AG08395 (cell line): ENCODE measurements at places on chromosomes 7 and 10.
A peak's percentile ranks its signal among the peaks of the same experiment; 100 is the strongest.

- no peak for DNase-seq
Observed at GRCh38 chr10:1335642-1336041, 279.5 kb downstream of the WDR37 start.

DNA sequence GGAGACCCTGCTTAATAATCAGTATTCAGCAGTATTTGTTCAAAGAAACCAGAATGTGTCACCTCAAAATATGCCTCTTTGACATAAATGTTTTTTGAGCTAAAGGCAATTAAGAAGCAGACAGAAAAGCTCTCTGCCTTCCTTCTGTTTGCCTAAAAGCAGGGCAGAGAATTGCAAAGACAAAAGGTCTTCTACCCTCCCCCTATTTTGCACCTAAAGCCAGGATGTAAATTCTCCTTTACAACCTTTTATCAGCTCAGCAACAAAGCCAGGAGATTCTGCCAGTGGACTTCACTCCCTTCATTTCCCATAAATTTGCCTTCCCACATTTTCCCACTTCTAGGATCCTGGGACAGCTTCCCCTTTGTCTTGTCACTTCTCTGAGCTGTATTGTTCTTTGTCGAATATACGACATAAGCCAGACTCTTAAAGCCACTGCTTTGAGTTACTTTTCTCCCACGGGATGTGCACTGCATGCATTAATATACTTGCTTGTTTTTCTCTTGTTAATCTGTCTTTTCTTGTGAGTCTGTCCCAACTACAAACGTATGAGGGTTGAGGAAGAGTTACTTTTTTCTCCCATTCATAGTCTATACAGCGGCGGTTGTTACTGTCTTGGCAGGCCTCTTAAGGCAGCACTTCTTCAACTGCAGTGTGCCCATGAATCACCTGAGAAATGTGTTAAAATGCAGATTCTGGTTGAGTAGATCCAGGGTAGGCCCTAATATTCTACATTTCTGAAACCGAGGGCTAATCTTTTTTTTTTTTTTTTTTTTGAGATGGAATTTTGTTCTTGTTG, 48.2 kb downstream of the ST8SIA6 start:
- DNase-seq = no peak

- DNase-seq = no peak
Observed at GRCh38 chr10:44956717-44957706, 2.6 kb upstream of the RASSF4 start.

- no peak for DNase-seq
Observed at GRCh38 chr10:25952857-25953256, 18.8 kb downstream of the MYO3A start.

GRCh38 chr7:81300753-81301152, 381.9 kb upstream of the SEMA3C start:
- no peak for DNase-seq

DNA sequence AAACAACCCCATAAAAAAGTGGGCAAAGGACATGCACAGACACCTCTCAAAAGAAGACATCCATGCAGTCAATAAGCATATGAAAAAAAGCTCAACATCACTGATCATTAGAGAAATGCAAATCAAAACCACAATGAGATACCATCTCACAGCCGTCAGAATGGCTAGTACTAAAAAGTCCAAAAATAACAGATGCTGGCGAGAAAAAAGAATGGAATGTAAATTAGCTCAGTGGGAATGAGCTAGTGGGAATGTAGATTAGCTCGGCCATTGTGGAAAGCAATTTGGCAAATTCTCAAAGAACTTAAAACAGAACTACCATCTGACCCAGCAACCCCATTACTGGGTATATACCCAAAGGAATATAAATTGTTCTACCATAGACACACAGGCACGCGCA, 287.0 kb downstream of the WDR37 start:
- DNase-seq = no peak

DNA sequence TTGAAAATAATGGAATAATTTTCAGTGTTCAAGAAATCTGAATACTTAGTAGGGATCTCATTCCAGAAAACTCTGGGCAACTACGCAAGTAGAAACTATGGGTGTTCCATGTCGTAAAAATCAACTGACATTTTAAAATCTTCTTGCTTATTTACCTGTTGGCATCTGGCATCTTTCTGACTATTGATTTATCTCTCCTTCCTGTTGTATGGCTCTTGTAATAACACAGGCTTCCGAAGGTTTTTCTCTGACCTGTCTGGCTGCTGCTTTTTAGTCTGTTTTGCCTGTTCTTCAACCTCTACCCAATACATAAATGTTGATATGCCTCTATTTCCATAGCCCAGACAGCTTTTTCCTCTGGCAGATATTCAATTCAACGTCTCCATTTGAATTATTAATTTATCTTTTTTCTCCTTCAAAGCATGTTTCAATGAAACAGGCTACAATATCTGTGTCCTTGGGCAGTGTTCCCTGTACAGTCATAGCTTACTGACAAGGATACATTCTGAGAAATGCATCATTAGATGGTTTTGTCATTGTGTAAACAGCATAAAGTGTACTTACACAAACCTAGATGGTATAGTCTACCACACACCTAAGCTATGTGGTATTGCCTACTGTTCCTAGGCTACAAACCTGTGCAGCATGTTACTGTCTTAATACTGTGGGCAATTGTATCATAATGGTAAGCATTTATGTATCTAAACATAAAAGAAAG, 105.9 kb upstream of the ETV1 start:
- DNase-seq = no peak

- peak; percentile 84 for DNase-seq
Observed at GRCh38 chr7:41148521-41148951, 554.4 kb downstream of the INHBA start.

GRCh38 chr10:69655124-69655867, 25.2 kb downstream of the FAM241B start:
- DNase-seq = no peak

GRCh38 chr7:41466760-41467384, 236.0 kb downstream of the INHBA start:
- DNase-seq = no peak

- DNase-seq = peak; percentile 92
Observed at GRCh38 chr7:92158660-92159575, 20.0 kb downstream of the LRRD1 start.

DNA sequence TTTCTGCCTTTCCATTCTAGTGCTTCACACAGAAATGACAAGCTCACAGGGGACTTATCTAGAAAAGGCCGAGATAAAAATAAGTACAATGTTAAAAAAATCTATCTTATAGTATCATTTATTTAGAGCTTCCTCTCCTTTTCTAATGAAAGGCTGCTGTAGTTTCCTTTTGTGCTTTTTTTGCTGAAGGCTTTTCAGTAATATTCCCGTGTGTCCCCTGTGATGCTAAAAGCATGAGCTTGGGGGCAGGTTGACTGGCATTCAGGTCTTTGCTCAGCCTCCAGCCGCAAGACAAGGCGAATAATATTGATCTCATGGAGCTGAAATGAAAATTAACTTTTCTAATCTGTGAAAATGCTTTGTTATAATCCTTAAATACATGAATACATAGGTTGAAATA, 143.0 kb downstream of the ST7 start:
- no peak for DNase-seq

DNA sequence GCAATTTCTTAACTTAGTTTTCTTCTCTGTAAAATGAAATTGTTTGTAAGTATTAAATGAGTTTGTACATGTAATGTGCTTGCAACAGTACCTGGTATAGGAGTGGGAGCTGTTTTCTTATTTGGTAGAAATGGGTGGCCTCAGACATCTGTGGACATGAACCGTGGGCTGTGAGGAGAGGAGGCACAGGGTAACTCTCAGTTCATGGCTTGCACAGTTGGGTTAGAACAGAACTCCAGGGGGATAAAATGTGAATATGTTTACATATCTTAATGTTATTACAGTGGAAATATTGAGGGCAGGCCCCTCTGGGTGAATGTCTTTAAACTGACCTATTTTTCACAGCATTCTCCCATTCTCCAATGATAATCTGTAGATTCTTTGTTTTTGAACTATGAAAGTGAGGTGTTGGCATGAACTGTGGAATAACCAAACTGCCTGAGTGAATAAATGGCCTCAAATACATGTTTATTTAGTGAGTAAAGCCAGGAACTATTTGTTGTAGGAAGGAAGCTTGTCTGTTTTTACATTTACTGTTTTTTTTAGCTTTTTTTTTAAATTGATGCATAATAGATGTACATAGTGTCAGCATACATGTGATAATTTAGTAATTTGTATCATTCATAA, 2.6 kb downstream of the ABCA13 start:
- DNase-seq = peak; percentile 26

GRCh38 chr10:114487815-114488536, 83.7 kb upstream of the AFAP1L2 start:
- DNase-seq = no peak

DNA sequence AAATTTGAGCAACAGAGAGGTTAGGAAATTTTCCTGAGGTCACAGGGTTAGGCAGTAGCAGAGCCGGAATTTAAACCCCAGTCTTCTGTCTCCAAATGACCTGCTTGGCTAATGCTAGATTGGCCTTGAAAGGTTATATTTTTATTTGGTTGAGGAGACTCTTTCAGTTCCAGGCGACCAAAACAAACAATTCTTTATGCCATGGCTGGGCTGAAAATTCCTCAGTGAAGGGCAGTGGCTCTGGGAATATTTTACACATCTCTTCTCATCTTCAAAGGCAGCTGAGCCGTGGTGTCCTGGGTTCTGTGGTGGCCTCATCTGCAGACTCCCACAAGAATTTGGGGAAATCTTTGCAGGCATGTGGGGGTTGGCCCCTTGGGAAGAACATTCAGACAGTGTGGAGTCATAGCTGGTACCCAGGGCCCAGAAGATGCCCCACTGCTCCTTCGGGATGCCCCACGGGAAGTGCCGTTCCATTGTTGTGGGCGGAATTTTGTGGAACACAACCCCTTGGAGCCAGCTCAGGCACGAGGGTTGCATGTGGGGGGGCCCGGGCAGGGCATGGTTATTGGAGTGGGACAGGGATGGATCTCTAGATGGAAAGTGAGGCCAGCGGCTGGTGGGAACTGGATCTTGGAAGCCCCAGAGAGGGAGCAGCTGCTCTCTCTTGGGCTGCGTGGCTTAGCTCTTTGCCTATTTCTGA, 33.2 kb downstream of the RPS24 start:
- no peak for DNase-seq

- no peak for DNase-seq
Observed at GRCh38 chr7:55502124-55502857, 70.0 kb downstream of the VOPP1 start.

- no peak for DNase-seq
Observed at GRCh38 chr7:116754186-116754585, 82.2 kb downstream of the MET start.

DNA sequence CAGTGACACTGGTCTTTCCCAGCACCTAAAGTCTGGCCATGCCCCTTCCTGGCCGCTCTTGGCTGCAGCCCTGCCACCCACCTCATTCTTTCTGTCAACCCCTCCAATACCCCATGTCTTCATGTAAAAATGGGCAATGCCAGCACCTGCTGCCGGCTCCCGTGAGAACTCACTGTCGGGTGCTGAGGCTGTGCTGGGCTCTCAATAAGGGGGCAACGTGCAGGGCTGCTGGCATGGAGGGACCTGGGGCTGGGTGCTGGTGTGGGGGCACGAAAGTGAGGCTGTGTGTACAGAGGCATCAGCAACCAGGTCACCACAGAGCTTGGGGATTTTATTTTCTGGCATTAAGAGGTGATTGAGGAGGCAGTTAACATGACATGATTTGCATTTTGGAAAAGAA, 65.3 kb downstream of the ALOX5 start:
- no peak for DNase-seq

DNA sequence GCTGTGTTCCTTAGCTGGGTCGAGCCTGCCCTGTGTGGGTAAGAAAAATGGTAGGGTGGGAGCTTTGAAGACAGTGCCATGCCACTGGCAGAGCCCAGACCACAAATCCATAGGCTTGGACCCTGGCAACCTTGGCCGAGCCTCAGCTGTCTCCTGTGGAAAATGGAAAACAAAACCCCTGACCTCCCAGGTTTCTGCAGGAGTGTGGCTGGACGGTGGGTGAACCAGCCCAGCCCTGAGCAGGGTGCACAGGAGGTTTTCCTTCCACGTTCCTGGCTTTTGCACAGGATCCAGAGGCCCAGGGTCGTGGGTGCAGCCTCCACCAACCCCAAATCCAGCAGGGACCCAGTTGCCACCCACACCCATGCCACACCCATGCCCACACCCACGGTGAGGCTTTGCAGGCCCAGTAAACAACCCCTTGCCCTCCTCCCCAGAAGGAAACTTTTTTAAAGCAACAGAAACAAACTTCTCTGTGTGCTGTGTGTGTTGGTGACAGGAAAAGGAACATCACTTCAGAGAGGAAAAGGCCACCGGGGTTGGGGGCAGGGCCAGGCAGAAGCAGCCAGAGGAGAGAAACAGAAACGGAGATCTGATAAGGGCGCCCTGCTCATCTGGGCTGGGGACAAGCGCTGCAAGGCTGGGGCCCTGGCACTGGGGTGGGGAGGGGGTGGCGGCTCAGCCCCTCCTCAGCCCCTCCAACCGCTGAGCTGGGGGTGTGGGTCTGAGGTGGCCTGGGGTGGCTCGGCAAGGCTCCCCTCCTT, 20.7 kb upstream of the ZMIZ1 start:
- no peak for DNase-seq

GRCh38 chr7:152522571-152523067, 86.8 kb upstream of the KMT2C start:
- DNase-seq = peak; percentile 26

GRCh38 chr10:102504179-102504975, 605 bp downstream of the SUFU start:
- no peak for DNase-seq
